ENCODE measurements at places on chromosomes 2 and 18. TPM values are rescaled to one million over a fixed set of nuclear protein-coding genes. Genes with fewer than 3 reads are reported as not detected.

The RFX8 gene
- 1.0 TPM for total RNA-seq

- no peaks in the 10 kb centered on the region for H3K36me3 ChIP-seq
- no peak for DNase-seq
- H3K27ac ChIP-seq: no peak overlapping the region
- peaks cover 2% of the 10 kb centered on the region for H3K4me1 ChIP-seq
- no peaks in the 10 kb centered on the region for H3K27me3 ChIP-seq
Measured at GRCh38 chr18:46028536-46028891, 43.5 kb downstream of the PSTPIP2 start.

GRCh38 chr2:170322140-170322766 is 144.3 kb downstream of the MYO3B start:
- no peak overlapping the region for H3K4me3 ChIP-seq
- DNase-seq: no peak
- no peaks in the 10 kb centered on the region for H3K36me3 ChIP-seq
- no peaks in the 10 kb centered on the region for H3K27me3 ChIP-seq
- H3K27ac ChIP-seq: no peak overlapping the region

The ACTR1B gene
- 124 TPM for total RNA-seq

- H3K27ac ChIP-seq: no peak overlapping the region
- no peak overlapping the region for H3K4me3 ChIP-seq
- H3K36me3 ChIP-seq: no peaks in the 10 kb centered on the region
- DNase-seq: no peak
Measured at GRCh38 chr18:59075923-59076322, 63.8 kb upstream of the SEC11C start.

Data from T-cell (primary cell).